ENCODE measurements at places on chromosomes 6 and 20.

DNA sequence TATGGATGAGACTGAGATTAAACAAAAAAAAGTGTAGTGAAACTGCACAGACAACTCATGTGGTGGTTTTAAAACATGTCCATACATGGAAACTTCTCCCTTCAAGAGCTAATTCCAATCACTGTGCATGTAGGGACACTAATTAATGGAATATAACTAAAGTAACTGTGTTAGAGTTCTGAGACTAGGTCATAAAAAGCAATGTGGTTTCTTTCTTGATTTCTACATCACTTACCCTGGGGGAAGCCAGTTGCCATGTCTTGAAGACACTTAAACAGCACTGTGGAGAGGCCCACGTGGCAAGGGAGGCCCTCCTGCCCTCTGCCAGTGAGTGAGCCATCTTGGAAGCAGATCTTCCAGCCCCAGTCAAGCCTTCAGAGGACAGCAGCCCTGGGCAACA is 118.2 kb upstream of the DST start:
- no peak for DNase-seq

GRCh38 chr6:110635096-110635495 is 158.7 kb upstream of the SLC22A16 start:
- no peak for DNase-seq

DNA sequence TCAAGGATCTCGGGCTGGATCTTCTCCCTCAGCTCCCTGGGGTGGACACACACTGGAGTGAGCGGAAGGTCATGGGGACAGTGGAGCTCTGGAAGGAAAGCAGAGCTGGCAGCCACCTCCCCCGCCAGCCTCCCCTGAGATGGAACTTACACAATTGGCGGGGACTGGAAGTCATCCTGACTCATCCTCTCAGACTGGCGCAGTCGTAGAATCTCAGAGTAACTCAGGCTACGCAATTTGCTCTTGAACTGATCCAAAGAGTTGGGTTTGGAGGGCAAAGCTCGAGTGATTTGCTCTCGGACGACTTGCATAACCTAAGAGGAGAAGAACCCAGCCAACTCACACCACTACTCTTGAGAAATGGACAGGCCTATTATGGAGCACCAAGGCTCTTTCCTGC is 34.8 kb downstream of the ELMO2 start:
- DNase-seq = no peak

- peak; percentile 76 for DNase-seq
These were observed 94.7 kb upstream of the NXT1 start for GRCh38 chr20:23255716-23256385.

DNA sequence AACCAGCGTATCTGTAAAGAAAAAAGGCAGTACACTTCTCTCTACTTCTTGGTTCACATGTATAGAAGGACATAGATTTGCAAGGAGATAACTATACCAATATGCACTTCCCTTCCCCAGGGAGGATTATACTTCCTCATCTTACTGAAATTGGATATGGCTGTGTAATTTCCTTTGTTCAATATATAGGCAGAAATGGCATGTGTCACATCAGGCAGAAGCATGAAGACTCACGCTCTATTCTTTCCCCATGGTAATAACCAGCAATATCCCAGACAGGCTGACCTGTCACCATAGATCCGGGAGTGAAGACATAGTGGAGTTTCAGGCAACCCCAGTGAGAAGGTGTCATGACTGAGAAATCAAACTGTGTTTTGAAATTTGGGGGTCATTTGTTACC is 518.3 kb downstream of the KIF16B start:
- no peak for DNase-seq

GRCh38 chr6:33320315-33321181 is 3.0 kb upstream of the ZBTB22 start:
- DNase-seq = peak; percentile 93

DNA sequence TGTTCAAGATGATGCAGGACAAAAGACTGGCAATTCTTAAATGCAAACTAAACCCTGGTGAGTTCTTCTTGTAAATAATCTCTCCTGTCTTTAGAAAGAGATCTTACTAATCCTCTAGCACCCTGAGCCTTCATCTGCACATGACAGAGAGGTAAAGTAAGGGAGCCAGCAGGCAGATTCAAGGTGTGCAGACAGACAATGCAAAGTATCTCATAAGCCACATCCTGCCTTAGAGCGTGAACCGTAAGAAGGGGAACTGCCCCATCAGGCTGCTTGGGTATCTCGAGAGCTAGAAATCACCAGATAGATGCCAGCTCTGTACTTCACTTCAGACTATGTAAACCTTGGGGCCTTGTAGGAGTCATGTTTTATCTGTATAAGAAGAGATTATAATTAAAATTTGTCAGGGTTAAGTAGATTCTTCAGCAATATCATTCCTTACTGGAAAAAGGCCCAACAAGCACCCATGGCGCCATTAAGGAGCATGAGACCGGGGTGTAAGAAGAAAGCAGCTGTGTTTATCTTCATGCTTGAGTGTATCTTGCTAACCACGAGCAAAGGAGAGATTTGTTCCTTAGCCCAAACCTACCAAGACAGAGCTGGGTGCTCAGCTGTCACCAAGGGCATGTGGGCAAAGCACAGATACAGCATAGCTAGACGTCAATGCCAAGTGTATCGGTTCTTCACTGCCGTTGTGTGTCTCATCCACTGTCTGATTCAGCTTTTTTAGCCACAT is 24.4 kb downstream of the CNR1 start:
- DNase-seq = no peak

- no peak for DNase-seq
These were observed 68.5 kb downstream of the PDSS2 start for GRCh38 chr6:107390685-107391435.

DNA sequence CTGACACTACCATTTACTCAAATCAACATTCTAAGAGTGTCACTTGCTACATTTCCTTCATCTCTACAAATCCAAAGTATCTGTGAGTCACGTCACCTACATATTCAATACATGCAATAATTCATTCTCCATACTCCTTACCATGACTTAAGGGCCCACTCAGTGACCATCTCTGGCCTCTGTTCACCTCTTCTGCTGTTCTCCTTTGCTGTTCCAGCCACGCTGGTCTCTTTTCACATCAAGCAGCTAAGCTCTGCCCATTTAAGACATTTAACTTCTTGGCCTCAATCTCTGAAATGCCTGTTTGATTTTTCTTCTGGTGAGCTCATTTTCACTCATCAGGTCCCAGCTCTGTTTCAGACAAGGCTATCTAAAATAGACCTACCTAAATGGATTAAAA is 46.5 kb downstream of the HFE start:
- no peak for DNase-seq

DNA sequence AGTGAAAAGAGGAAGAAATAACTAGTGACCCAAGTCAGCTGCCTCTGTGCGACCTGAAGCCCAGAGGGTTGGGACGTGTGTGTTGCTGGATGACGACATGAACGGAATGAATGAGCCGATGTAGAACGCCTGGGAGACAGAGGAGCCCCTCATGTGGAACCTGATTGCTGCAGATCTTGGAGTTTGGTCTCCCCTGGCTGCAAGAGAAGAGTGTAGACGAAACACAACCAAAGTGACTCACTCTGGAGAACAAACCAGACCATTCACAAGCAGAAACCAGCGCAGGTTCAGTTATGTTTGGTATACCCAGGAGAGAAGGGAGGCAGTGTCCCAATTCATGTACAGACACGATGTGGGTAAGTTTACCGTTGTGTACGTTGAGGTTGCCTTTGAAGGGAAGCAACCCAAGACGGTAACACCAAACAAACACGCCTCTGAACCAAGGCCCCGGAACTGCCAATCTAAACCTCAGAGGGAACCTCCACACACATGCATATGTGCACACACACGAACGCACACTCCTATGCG is 265.9 kb downstream of the BMP7 start:
- DNase-seq = no peak

DNA sequence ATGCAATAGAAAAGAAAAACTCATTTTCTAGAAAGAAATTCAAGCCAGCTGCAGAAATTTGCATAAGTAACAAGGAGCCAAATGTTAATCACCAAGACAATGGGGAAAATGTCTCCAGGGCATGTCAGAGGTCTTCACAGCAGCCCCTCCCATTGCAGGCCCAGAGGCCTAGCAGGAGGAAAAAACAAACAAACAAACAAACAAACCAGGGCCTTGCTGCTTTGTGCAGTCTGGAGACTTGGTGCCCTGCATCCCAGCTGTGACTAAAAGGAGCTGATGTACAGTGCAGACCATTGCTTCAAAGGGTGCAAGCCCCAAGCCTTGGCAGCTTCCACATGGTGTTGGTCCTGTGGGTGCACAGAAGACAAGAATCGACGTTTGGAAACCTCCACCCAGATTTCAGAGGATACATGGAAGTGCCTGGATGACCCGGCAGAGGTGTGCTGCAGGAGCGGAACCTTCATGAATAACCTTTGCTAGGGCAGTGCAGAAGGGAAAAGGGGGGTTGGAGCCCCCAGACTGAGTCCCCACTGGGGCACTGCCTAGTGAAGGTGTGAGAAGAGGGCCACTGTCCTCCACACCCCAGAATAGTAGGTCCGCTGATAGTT is 110.9 kb upstream of the AKAP12 start:
- no peak for DNase-seq

GRCh38 chr6:148471624-148472159 is 129.1 kb downstream of the SASH1 start:
- peak; percentile 20 for DNase-seq

- peak; percentile 41 for DNase-seq
These were observed 44.0 kb downstream of the SRPK1 start for GRCh38 chr6:35876902-35877301.

DNA sequence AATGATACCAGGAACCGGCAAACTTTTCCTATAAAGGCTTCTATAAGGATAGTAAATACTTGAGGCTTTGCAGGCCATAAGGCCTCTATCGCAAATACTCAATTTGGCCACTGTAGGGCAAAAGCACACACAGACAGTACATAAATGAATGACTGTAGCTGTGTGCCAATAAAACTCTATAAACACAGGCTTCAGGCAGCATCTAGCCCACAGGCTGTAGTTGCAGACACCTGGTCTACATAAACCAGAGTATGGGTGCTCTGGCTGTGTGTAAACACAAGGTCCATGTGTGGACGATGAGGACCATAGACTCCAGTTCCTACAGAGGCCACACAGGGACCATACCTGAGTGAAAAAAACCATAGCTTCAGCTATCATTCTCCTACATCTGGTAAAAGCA is 52.2 kb downstream of the ZMYND8 start:
- peak; percentile 41 for DNase-seq

DNA sequence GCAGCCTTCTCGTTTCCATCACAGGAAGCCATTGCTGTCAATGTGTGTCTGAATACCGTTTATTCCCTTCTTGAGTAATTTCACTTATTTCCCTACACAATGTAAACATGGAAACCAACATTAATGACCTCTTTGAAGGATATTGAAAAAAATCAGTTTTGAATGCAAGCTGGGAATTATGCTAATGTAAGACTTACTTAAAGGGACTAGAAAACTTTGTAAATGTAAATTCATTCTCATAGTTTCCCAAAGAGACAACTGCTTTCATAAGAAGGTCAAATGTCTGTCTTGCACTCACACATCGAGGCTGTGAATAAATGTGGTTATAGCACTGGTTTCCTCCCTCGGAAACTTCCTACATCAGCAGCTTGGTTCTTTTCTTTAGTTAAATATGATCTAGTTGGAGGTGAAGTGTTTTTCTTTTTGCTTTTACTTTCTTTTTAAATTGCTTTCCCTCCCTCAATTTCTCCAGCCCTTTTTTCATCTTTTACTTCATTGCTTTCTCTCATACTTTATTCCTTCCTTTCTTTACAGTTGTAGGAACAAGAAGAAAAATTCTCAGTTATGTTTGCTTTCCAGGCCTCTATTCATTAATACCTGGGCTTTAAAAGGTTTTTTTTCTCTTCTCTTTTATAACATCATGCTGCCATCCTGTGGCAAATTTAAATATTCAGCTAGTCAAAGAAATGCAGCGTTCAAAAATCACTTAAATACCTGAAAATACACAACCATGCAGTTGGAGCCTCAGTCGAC is 108.3 kb downstream of the TNFAIP3 start:
- DNase-seq = peak; percentile 62

GRCh38 chr6:151498327-151498726 is 4.5 kb downstream of the CCDC170 start:
- DNase-seq = peak; percentile 56

GRCh38 chr6:159692303-159693127 is 526 bp downstream of the SOD2 start:
- DNase-seq = no peak

GRCh38 chr20:57893366-57893999 is 183.7 kb upstream of the PMEPA1 start:
- DNase-seq = no peak

DNA sequence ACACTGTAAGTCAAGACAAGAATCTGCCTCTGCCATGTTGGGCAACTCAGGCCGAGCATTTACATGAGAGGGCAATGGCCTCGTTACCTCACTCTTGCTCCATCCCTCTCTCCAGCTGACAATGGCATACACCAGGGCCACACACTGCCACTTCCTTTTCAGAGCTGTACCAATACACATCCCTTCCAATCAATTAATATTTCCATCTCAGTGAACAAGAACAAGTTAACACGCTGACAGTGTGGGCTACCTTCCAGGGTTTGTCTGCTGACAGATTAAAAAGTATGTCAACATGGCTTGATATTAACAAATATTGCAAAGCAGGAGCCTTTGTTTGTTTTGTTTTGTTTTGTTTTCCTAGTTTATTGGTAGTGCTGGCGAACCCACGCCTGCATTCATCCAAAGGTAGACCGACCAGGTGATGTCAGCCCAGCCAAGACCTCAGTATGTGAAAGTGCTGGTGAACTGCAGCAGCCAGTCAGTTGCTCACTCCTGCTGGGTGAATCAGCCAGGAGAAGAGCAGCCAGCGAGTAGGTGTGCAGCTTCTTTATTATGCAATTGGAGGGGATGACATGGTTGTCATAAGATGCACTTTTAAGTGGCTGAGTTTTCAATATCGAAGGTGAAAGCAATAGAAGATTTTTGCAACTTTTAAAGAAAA is 487.3 kb upstream of the JARID2 start:
- no peak for DNase-seq

GRCh38 chr6:152750694-152751093 is at the start of gene VIP:
VIP (plus strand) TSS chr6:152750797; CDS start chr6:152752178, 1,381 bp downstream.
- peak; percentile 66 for DNase-seq

DNA sequence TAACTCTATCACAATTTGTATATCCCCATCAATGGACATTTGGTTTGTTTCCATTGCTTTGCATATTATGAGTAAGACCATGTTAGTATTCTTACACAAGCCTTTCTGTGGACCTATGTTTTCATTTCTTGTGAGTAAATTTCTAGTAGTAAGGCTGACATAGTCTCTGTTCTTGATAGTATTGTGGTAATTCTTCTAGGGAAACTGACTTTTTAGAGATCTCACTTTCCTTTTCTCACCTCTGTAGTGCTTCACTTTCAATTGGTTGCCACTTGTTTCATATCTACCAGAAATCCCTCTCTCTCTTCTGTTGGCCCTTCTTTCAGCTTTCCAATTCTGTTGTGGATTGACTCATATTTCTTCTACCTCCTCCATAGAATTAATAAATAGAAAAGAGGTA is 8.5 kb downstream of the ISM1 start:
- no peak for DNase-seq

DNA sequence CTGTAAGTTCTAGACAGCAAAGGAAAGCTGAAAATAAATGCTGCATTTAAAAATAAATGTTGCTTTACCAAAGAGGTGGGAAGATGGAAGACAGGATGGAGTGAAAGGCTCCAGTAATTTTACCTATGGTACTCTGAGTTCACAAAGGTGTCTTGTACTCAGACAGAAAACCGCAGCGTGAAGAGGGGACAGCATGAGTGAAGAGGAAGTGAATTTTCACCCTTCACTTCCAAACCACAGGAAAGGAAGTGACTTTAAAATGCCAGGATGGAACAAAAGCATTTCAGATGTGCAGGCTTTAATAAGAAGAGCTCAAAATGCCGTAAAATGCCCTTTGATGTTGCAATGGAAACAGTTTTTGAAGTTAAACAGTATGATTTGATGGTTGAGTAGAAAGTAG is 91.2 kb upstream of the TINAG start:
- no peak for DNase-seq
